ENCODE measurements at places on chromosomes 4 and X.
A peak's percentile ranks its signal among the peaks of the same experiment; 100 is the strongest.

DNA sequence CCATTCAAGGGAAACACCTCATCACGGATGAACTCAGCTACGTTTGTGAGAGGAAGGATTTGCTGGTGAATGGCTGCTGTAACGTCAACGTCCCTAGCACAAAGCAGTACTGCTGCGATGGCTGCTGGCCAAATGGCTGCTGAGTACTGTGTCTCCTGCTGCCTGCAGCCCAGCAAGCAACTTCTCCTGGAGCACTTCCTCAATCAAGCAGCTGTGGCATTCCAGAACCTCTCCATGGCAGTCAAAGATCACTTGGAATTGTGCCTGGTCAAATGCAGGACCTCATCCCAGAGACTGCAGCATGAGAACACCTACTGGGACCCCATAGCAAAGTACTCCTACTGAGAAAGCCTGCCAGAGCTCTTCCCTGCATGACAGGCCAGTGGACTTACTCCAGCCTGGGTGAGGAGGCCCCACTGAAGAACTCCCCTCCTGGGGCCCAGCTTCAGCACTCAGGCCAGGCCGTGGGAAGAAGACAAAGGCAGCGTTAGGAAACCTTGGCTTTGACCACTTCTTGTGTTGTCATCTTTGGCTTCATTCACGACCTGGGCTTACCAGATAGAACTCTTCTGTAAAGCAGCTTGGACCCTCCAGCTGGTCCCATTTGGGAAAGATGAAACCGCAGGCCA lies 244.3 kb downstream of the RBMX2 start:
- DNase-seq, result no peak

- DNase-seq, result no peak
Observed at GRCh38 chr4:6364146-6364545, 94.5 kb downstream of the WFS1 start.

DNA sequence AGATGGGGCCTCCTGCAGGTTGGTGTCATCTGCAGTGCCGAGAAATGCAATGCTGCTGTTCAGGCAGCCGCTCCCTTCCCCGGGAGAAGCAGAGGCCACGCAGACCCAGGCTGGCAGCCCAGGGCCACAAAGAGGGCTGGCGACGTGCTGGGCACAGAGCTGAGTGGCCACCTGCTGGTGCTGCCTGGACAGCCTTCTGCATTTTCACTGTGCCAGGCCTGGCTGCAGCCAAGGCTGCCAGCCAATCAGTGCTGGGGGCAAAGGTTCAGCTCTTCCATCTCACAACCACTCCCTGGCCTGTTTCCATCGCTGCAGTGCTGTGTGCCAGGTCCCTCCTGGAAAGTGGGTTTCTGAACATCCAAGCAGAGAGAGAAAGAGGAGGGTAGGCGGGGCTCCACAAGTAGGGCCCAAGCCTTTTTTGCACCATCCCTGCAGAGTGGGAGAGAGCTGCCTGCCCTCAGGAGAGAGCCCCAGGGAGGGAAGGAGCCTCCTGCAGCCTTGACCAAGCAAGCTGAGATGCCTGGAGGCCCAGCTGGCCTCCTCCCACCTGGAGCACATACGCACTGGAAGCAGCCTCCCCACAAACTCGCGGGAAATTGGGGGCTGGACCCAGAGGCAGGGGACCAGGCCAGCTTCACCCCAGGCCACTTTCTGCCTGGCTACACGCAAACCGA lies 20.1 kb downstream of the ADRA2C start:
- DNase-seq, result peak; percentile 23

- no peak for DNase-seq
Observed at GRCh38 chr4:176467001-176467400, 147.2 kb downstream of the SPCS3 start.

GRCh38 chr4:37388681-37389365 lies 144.3 kb downstream of the NWD2 start:
- no peak for DNase-seq

GRCh38 chrX:78712336-78712735 lies 35.2 kb upstream of the LPAR4 start:
- no peak for DNase-seq

GRCh38 chrX:129736491-129736890 lies 2.3 kb upstream of the XPNPEP2 start:
- DNase-seq, result no peak

DNA sequence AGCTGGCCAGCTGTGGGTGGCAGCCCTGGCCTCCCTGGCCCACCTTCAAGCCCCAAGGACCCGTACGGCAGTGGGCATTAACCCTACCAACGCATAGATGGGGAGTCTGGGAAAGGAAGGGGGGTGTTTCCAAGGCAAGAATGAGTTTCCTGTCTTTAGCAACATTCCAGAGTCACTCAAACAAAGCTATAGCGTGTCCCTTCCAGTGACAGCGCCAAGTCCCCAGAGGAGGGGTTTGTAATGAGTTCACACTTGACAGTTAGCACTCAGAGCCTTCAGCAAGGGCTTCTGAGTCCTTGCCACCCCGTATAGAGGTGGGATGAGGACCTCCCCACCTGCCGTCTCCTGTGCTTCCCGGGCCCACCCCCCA lies 1.8 kb downstream of the BGN start:
- DNase-seq, result no peak

DNA sequence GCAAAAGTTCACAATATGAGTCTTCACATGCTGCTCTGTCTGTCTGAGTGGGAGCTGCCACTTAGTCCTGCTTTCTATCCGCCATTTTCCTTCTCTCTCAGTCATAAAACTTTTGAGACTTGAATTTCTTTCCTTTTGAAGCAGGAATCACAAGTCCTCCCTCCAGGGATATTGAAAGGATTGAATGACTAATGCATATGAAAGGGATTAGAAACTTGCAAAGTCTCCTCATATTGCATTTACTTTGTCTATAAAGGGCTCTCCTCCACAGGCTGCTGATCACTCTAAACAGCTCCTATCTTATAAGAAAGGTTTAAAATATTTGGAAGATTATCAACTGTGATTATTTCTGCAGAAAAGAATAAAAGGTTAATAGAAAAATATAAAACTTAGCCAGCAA lies 879.1 kb downstream of the ARAP2 start:
- no peak for DNase-seq

GRCh38 chr4:64712590-64712989 lies 303.3 kb upstream of the TECRL start:
- DNase-seq, result no peak

DNA sequence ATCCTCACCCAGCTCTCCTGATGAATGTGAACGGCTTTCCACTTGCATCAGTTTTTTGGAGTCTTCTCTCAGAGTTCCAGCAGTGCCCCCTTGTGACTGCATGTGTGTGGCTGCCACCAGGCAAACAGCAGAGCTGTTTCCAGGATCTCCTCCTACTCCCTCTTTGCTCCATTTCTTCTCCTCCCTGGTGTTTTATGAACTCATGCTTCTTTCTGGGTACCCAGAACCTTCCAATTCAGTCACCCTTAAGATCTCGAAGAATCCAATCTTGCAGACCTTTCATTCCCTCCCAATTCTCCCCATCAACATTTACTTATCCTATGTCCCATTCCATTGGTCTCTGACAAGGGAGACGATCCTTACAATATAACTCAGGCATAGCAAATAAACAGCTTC lies 6.8 kb upstream of the TCEANC start:
- peak; percentile 50 for DNase-seq

- DNase-seq, result no peak
Observed at GRCh38 chr4:119087121-119087520, 48.5 kb upstream of the MYOZ2 start.

DNA sequence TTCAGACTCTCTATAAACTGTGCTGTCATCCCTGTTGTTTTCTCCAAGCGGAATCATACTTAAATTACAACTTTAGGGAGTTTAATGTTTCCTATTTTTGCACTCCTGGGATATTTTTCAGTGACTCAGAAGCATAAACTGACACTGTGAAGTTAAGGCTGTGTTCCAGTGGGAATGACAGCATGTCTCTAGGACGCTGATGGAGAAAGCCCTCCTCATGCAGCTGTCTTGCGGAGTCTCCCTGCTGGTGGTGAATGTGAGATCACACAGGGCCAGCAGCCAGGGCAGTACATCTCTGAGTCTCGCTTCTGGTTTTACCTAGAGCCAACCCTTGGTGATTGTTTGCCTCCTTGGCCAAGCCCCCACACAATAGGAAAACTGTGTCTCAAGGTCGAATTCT lies 53.3 kb downstream of the NFKB1 start:
- DNase-seq, result no peak

DNA sequence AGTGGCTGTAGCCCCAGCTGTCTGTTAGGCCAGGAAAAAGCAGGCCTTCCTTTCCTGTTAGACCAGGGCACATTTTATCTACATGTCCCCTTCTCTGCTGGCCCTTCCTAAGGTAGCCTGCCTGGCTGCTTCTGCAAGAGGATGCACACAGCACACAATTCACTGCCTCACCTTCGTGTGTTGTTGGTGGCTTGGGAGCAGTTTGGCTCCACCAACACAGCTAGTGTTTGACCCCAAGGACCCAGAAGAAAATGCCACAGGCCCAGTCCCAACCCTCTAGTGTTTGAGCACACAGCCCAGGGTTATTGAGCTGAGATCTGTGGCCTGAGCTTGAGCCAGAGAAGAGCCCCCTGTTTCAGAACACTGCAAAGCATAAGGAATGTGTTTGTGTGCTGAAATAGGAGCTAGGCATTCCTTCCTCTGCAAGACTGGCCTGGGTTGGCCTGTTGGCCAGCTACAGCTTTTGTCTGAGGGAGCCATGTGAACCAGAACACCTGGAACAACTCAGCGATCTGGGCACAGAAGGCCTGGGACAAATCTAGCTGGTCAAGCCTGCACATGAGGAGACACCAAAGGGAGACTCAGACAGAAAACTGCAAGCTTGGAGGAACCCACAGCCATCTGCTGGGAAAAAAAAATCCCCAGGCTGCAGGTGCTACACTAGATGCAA lies 26.4 kb downstream of the MAGEE1 start:
- DNase-seq, result no peak

DNA sequence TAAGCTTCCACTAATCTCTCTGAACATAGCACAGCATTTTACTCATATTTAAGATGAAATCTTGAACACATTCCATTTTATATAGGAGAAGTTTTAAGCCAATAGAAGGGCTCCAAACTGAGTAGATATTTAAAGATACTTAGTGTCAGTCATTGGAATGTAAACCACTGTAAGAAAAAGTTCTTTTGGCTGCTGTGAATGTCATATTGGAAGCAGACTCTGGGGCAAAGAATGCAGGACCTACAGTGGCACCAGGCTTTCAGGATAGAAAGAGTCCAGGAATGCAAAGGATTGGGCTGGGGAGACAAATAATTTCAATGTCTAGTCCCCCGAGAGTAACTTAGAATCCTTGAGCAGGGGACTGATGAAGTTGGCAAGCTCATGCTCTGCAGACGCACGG lies 1047.7 kb downstream of the STIM2 start:
- DNase-seq, result no peak

- DNase-seq, result no peak
Observed at GRCh38 chrX:147891896-147892295, 19.8 kb upstream of the FMR1 start.

GRCh38 chr4:48105230-48105629 lies 28.8 kb downstream of the TXK start:
- DNase-seq, result no peak

DNA sequence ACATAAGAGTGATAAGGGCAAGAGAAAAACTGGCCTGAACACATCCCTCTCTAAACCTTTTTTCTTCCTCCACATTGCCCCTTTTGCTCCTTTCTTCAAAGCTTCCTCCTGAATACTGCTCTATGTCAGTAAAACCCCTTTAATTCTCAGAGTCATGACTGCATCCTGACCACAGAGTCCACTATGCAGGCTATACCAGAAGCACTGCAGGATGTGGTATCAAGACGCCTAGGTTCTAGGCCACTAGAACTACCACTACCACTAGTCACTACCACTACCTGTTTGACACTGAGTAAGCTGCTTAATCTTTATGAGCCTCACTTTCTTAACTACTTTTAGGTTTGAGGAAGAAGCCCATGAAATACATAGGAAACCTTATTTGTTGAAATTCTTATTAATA lies 38.7 kb downstream of the ARHGEF9 start:
- no peak for DNase-seq

GRCh38 chr4:116055857-116056827 lies 942.7 kb upstream of the NDST4 start:
- DNase-seq, result no peak

DNA sequence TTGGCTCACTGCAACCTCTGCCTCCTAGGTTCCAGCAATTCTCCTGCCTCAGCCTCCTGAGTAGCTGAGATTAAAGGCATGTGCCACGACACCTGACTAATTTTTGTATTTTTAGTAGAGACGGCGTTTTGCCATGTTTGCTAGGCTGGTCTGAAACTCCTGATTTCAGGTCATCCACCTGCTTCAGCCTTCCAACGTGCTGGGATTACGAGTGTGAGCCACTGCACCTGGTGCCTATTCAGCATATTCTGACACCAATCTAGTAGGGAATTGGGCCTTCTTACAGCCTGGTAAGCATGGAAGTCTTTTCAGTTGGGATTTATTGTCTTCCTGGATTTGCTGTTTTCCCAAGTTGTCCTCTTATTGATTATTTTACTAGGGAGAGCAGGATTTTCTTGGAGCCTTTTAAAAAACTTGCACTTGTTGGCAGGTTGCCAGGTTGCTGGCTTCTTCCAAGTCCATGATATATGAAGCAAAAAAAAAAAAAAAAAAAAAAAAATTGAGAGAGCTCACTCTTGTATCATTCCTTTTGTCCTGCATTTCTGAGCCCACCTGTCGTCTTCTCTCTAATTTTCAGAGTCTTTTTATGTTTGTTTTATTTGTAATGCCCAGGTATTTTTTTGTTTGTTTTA lies 43.7 kb downstream of the TMPRSS11E start:
- DNase-seq, result peak; percentile 17

- peak; percentile 51 for DNase-seq
Observed at GRCh38 chrX:55135171-55135570, 46.4 kb downstream of the PAGE2 start.

DNA sequence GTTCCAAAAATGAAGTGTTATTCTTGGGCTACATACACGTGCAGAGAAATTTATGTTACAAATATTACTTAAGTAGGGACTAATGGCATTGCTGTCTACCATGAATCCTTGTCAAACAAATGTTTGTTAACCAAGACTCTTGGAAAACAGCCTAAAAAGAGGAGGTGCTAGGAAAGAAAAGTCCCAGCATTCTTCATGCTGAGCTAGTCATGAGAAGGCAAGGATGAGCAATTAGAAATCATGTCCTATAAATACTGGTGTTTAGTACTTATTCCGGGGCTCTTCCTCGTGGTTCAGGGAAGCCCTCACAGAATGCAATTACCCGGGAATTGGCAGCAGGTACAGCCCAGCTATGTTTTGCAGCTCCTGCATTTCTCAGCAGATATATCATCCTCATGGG lies 378.1 kb upstream of the FTHL17 start:
- DNase-seq, result no peak

DNA sequence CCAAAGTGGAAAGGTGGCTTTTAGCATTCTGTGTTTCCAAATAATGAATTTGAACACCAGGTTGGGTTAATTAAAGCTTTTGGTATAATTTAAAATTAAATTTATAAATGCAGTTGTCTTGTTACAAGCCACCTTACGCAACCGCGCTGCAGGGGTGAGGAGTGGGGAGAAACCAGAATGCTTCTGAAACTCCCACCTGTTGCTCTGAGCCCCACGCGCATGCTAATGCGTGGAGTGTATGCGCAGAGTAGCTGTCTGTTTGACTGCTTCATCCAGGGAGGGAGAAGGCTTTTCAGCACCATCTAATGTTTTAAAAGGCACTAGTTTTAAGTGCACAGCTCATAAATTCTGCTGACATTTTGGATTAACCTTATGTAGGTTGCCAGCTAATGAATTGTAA lies 12.5 kb downstream of the OGT start:
- DNase-seq, result no peak

- no peak for DNase-seq
Observed at GRCh38 chr4:89307178-89307445, 488 bp downstream of the GPRIN3 start.

GRCh38 chr4:127604949-127605709 lies 27.6 kb upstream of the INTU start:
- peak; percentile 25 for DNase-seq

- peak; percentile 51 for DNase-seq
Observed at GRCh38 chrX:69323786-69324720, 158.8 kb upstream of the PJA1 start.

Measured in NCI-H1417 (cell line).